Gastrocnemius medialis (tissue), 4 donors: ENCODE measurements at places on chromosomes 12 and 14.

- DNase-seq: no peak
Measured at GRCh38 chr12:81094718-81095360, 17.0 kb downstream of the ACSS3 start.

DNA sequence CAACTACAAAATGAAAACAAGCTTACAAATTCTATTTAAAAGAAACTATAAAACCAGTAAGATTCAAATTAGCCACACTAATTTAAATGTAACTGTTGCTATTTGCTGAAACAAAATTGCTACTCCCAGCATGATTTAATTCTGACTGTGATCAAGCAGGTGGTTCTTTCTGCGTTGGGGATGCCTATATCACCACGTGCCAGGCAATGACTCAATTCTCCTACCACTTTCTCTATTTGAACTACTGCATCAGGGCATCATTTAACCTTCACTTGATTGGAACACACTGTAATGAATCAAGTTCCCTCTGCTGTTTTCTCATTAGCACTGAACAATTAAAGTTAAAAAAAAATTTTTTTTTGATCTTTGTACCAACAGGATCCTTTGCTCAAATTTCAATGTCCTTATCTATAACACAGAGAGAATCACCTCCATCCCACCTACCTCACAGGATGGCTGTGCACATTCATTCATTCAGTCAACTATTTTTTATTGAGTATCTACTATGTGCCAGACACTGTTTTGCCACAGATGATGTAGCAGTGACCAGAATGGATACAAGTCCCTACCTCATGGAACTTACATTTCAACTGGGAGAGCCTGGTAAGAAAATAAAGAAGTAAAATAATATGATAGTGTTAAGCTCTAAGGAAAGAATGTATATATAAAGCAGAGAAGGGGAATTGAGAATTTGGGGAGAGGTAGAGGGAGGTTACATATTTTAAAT lies 8.0 kb upstream of the ACTN1 start:
- DNase-seq: no peak

DNA sequence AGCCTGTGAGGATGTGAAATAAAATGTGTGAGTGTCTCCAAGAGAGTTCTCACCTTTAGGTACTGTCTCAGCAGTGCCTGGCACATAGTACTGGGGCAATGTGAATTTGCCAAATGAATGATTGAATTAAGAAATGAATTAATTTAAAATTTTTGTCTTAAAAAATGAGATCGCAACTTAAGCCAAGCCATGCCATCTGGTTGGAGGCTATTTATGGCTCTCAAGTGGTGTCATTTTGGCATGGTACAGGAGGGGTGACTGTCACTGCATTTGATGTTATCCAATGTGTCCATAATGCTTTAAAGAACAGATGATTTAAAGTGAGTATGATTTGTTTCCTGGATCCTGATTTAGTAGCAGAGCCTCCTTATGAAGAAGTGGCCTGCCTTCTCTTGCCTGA lies 80.3 kb downstream of the SRGAP1 start:
- no peak for DNase-seq

GRCh38 chr12:105843986-105844760 lies 294.6 kb downstream of the NUAK1 start:
- DNase-seq: peak; percentile 64

GRCh38 chr12:105676694-105677093 lies 346.2 kb downstream of the C12orf75 start:
- peak; percentile 53 for DNase-seq

DNA sequence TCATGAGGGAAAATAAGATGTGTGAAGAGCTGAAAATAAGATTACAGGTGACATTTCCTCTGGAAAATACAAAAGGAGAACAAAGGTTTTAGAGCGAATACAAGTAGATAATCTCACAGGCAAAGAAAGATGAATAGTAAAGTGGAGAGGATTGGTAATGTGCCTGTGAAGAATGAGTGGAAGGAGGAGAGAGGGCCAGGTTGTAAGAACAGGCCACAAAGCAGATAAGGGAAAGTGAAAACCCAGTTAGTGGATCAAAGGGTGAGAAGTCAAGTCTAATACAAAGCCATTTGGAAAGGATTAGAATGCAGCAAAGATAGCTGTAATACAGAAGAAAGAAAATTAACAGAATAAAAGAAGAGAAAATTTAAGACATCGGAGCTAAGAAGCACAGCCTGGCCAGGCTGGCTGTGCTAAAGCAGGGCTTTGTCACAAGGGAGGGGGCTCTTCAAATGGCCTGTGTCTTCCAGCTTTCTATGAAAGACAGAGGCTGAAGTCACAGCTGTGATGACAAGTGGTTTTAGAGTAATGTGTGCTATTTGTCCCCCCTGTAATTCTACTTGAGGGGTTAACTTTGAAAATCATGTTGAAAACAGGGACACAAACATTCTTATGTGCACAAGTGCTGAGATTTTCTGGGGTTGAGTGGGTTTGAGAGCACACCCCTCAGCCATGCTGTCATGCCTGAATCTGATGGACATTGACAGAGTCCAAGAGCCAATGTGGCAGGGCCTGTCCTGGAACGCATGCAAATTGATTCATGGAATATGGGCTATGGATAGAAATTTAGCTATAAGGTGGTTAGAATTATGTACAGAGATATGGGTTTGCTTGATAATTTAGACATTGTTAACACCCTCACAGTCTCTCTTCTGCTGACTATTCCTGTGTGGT lies 344.5 kb upstream of the NAV3 start:
- no peak for DNase-seq

GRCh38 chr12:58367041-58367440 lies 425.7 kb downstream of the ATP23 start:
- no peak for DNase-seq

- DNase-seq: no peak
Measured at GRCh38 chr12:70467918-70468733, 102.0 kb downstream of the KCNMB4 start.

GRCh38 chr12:240566-240965 lies 22.1 kb downstream of the SLC6A13 start:
- no peak for DNase-seq

DNA sequence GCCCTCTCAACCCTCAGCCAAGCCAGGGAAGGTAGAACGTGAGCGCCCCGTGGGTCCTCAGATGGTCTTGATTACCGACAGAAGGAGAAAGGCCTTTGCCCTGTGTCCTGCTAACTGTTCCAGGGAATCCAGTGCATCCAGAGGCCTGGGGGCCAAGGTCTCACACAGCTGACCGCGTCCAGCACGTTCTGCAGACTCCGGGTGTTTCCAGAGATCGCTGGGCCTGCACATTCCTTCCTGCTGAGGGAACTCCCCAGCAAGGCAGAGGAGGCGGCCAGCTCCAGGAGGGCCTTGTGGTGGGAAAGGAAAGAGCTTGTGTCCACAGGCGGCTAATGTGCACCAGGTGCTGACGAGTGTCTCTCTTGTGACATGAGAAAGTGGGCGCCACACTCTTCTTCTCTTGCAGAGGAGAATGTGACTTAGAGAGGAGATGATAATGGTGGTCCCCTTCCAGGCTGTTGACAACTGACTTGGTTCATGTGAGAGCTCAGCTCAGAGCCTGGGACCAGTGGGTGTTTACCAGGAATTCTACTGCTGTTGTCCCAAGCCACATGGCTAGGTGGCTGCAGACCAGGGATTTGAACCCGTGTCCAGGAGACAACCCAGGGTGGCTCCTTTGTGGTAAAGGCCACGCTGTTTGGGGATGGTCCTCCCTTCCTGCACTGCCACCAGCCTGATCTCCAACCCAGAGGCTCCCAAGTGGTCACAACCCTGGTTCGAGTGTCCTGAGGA lies 46.8 kb upstream of the DLK1 start:
- peak; percentile 28 for DNase-seq

GRCh38 chr12:105510526-105510925 lies 180.0 kb downstream of the C12orf75 start:
- no peak for DNase-seq

DNA sequence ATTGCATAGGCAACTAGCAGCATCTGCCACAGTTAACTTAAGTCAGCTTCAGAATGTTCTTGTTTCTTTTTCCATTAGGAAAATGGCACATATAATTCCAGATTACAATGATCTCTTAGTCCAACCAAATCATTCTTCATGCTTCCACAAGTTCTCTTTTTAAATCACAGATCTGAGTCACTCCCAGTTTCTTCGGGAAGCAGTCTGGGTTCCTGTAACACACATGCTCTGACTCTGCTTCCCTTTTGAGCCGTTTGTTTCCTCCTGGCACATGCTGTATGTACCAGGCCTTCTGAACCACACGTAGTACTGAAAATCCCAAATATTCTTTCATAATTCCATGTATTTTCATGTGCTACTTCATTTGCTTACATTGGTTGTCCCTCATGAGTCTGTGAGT lies 388.8 kb upstream of the PDE3A start:
- no peak for DNase-seq

DNA sequence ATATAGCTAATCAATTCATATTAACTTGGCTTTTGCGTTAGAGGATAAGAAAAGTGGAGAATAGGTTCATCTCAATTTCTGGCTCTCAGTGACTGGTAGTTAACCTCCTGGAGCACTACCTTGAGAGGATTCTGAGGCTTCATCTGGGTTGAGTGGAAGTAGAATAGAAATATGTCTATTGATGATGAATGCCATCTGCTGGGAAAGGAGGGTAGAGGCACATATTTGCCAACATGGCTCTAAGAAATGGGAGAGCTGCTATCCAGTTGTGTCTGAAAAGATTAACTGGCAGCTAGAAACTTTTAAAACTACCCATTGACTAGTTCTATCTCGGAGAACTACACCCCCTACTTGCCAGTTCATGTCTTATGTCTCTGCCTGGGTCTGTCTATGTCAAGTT lies 530.1 kb downstream of the NRXN3 start:
- DNase-seq: no peak

GRCh38 chr12:72144553-72144952 lies 127.6 kb upstream of the TRHDE start:
- DNase-seq: no peak

DNA sequence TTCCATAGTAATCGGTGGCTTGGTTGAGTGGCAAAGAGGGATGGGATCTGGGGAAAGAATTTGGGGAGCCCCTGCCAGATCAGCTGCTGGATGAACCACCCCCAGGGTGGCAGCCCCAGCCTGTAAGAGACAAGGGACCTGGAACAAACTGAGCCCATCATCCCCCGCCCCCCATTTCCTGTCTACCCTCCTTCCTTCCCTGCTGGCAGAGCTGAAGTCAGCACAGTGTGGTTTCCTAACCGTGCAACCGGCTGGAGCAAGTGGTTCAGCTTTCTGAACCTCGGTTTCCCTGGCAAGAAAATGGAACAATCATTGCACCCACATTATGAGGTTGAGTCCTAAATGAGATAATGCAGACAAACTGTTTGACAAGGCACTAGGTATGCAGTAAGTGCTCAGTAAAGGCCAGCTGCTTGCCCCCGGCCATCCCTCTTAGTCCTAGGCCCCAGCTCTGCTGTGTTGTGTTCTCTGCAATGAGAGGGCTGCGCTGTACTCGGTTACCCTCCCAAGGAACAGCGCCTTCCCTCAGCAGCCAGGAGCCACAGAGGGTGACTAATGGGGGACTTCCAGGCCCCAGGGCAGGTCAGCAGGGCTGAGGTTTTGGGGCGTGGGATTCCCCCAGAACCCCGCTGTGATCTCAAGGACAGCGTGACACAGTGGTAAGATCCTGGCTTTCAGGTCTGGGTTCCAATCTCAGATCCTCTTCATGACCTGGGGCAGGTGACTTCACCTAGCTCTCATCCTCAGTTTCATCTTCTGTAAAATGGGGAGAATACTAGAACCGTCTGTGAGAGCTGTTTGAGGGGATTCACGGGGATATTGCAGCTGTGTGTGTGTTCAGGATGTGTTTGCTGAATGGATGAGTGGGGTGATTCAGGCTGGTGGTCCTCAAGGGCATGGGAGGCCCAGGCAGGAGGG lies 16.5 kb downstream of the SELPLG start:
- no peak for DNase-seq

DNA sequence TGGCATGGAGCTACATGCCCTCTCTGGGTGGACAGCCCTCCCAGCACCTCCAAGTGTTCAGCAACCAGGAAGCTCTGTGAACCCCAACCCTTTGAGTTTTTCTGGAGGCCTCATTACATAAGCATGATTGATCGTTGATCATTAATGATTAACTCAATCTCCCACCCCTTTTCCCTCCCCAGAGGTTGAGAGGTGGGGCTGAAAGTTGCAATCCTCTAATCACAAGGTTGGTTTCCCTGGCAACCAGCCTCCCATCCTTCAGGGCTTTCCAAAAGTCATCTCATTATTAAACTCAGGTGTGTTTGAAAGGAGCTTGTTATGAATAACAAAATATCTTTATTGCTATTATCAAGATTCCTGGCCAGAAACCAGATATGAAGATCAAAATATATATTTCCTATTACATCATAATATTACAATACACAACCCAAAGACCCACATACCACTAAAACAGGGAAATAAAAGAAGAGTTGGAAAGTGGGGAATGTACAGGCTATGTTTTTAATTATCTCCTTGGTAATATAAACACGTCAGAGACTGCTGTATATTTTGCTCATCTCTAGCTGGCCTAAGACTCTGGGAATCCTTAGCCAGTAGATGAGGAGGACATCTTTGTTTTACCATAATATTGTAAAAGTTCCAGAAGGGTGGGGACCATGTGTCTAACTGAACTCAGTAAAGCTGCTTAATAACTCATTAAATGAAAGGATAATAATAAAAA lies 73.6 kb downstream of the SSPN start:
- no peak for DNase-seq

DNA sequence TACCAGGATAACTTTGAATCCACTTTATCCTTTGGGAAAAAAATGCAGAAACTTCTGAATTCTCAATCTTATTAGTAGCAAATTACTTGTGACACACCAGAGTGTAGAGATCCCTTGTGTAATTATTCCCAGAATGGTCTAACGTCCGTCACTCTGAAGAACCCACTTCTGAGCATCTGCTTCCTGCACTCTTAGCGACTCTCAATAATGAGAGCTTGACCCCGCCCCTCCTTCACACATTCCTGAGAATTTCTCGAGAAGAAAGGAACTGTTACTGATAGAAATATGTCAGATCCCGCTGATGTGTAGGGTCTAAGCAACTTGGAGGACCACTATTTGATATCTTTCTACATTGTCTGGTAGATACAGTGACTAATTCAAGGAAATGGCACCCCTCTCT lies 218.3 kb upstream of the PDZRN4 start:
- no peak for DNase-seq

- DNase-seq: no peak
Measured at GRCh38 chr12:21662122-21662792, 4.6 kb upstream of the LDHB start.

DNA sequence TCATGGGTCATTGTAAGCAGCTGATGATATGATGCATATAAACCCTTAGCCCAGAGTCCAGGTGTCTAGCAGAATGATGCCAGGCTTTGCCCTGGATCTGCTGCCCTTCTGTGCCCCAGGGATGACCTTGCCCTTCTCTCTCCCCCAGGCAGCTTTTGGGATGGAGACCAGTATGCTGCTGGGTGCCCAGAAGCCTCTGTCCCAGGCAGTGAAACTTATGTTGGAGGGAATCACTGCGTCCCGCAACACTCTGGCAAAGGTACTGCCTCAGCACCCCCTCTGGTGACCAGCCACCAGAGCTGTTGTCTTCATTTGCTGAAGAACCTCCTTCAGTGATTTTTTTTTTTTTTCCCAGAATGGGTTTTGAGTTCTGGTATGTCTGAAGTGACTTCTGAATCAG lies 23.3 kb downstream of the CYP46A1 start:
- no peak for DNase-seq

- no peak for DNase-seq
Measured at GRCh38 chr14:22651586-22651985, 7.4 kb upstream of the OR6J1 start.

GRCh38 chr12:121461048-121461447 lies 61.1 kb downstream of the RNF34 start:
- no peak for DNase-seq

GRCh38 chr12:32595251-32595650 lies 83.8 kb upstream of the DNM1L start:
- no peak for DNase-seq

- DNase-seq: no peak
Measured at GRCh38 chr12:110641521-110641920, 27.6 kb downstream of the TCTN1 start.
